Gastrocnemius medialis (tissue), 4 donors: ENCODE measurements at places on chromosomes 2 and 18. TPM values are rescaled to one million over a fixed set of nuclear protein-coding genes. Genes with fewer than 3 reads are reported as not detected.
A peak's percentile ranks its signal among the peaks of the same experiment; 100 is the strongest.

- no peak overlapping the region for H3K27ac ChIP-seq
- no peak for DNase-seq
- no peaks in the 10 kb centered on the region for H3K36me3 ChIP-seq
- H3K4me3 ChIP-seq, result no peak overlapping the region
- no peaks in the 10 kb centered on the region for H3K27me3 ChIP-seq
These were observed 179.5 kb downstream of the EN1 start for GRCh38 chr2:118667964-118668363.

DNA sequence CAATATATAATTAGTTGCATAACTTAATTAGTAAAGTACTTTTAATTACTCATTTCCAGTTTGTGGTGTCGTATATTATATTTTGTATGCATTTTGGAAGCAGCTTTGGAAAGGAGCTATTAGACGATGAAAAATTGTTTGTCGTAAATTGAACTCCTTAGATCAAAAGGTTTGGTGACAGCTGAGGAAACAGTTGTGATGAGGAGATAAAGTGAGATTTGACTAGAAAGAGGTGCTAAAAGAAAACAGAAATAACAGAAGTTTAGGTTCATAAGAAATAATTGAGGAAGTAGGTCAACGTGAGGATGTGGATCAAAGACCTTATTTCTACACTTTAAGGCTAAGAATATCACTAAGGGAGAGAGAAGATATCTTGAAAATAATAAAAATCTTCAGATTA is 141.9 kb upstream of the NETO1 start:
- H3K36me3 ChIP-seq, result no peaks in the 10 kb centered on the region
- H3K4me3 ChIP-seq, result no peak overlapping the region
- H3K27me3 ChIP-seq, result no peaks in the 10 kb centered on the region
- no peak for DNase-seq

Gene RABL2A
- 4.2 TPM for total RNA-seq

DNA sequence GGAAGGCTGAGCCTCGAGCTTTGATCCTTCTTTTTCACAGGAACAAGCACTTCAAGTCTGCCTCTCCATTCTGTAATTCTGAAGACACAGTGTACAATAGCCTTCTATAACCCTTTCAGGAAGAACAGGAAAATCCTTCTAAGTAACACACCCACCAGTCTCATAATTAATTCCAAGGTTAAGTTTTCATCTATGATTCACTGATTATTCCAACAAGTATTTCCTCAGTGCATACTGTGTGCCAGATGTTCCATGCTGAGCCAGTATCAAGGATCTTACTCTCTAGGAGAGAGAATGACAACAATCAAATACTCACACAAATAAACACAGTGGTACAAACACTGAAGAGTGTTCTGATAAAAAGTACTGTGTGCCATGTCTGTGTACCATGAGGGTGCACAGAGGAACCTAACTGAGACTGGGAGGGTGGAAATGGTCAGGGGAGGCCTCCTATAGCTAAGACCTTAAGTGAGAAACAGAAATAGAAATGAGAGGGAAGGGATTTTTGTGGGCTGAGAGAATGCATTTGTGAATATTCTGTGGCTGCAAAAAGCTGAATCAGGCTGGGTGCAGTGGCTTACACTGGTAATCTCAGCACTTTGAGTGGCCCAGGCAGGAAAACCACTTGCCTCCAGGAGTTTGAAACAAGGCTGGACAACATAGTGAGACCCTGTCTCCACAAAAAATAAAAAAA is 7.3 kb upstream of the MTLN start:
- no peaks in the 10 kb centered on the region for H3K27me3 ChIP-seq
- no peak for DNase-seq
- H3K27ac ChIP-seq, result no peak overlapping the region
- H3K4me3 ChIP-seq, result no peak overlapping the region
- H3K36me3 ChIP-seq, result no peaks in the 10 kb centered on the region
- H3K4me1 ChIP-seq, result peaks cover 31% of the 10 kb centered on the region

Gene ME2
- 25.3 TPM for total RNA-seq

DNA sequence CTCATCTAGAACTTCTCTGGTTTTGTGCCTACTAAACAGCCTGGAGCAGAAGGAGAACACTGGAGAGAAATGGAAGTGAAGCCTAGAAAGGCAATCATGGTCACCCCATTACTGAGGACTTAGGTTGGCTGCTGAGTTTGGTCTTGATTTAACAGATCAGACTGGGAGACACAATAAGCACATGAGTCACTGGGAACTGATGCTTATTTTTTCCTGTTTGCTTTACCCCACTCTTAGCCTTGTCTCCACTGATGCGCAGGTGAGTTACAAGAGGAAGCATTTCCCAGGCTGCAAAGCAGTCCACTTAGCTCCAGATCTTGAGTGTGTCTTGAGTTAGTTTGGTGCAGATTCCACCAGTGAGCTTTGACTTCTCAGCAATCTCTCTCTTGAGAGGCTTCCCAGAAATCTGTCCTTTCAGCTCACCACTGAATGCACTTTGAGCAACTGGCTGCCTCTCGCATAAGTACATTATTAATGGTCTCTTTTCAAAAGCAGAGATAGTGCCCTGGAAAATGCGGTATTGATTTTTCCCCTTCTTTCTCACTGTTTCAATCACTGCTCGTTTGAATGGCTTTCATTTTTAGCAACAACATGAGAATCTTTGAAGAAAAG is 390.2 kb upstream of the SETBP1 start:
- no peaks in the 10 kb centered on the region for H3K4me1 ChIP-seq
- H3K36me3 ChIP-seq, result no peaks in the 10 kb centered on the region
- DNase-seq, result no peak

DNA sequence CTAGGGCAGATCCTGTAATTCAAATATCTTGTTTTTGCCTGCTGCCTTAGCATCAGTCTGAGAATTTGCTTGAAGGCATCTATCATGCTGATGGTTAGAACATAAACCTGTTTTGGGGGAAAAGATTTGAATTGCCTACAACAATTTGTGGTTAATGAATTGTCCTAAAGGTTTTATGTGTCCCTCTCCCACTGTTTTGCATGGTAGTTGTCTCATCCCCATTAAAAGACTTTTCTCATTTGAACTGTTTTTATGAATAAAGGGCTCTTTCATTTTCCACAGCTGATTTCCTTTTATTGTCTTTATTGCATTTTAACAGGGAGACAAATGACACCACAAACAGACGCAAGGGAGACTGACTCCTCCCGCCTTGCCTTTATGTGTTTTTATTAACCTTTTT is 275.6 kb downstream of the PIK3C3 start:
- H3K27ac ChIP-seq, result no peak overlapping the region
- no peak overlapping the region for H3K4me3 ChIP-seq
- H3K36me3 ChIP-seq, result no peaks in the 10 kb centered on the region
- no peak for DNase-seq
- no peaks in the 10 kb centered on the region for H3K27me3 ChIP-seq

DNA sequence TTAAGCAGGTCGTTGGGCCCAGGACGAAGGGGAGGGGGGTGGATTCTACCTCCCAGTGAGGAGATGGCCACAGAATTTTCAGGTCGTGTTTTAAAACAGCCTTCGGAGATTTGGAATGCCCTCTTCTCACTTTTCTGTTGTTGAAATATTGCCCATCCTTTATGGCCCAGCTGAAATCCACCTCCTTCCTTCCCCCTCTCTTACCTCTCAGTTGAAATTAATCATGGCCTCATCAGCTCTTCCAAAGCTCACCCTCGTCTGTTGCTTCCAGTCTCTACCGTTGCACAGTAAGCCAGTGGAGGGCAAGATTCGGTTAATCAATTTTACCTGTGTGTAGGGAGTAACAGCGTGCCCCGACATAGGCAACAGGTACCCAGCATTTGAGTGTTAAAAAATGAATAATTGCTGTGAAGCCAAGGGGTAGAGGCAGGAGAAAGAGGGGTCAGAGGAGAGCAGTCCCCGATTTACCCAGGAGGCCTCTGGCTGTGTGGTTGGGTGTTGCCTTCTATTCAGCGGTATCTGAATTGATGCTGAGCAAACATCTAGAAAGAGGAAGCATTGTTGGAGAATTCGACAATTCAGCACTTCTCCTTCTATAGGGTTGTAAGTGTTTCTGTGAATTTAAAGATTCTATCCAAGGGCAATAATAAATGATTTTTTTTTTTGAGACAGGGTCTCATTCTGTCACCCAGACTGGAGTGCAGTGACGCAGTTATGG is 8.6 kb upstream of the PDIA6 start:
- H3K27ac ChIP-seq, result no peak overlapping the region
- H3K4me3 ChIP-seq, result no peak overlapping the region
- DNase-seq, result no peak
- H3K27me3 ChIP-seq, result no peaks in the 10 kb centered on the region
- no peaks in the 10 kb centered on the region for H3K4me1 ChIP-seq
- H3K36me3 ChIP-seq, result no peaks in the 10 kb centered on the region

- no peak overlapping the region for H3K4me3 ChIP-seq
- H3K27me3 ChIP-seq, result no peaks in the 10 kb centered on the region
- no peak overlapping the region for H3K27ac ChIP-seq
- no peaks in the 10 kb centered on the region for H3K4me1 ChIP-seq
These were observed 39.6 kb upstream of the PDK1 start for GRCh38 chr2:172516299-172516698.

- H3K36me3 ChIP-seq, result no peaks in the 10 kb centered on the region
- peak overlapping the region; percentile 7 for H3K27ac ChIP-seq
- H3K27me3 ChIP-seq, result no peaks in the 10 kb centered on the region
- DNase-seq, result no peak
- H3K4me3 ChIP-seq, result no peak overlapping the region
These were observed 62.3 kb downstream of the ADCY3 start for GRCh38 chr2:24857746-24858145.

- DNase-seq, result no peak
- no peaks in the 10 kb centered on the region for H3K36me3 ChIP-seq
- no peaks in the 10 kb centered on the region for H3K27me3 ChIP-seq
- H3K27ac ChIP-seq, result no peak overlapping the region
These were observed 39.1 kb downstream of the MRPL35 start for GRCh38 chr2:86238354-86238753.

Gene ABHD1
- total RNA-seq, result 1.2 TPM

DNA sequence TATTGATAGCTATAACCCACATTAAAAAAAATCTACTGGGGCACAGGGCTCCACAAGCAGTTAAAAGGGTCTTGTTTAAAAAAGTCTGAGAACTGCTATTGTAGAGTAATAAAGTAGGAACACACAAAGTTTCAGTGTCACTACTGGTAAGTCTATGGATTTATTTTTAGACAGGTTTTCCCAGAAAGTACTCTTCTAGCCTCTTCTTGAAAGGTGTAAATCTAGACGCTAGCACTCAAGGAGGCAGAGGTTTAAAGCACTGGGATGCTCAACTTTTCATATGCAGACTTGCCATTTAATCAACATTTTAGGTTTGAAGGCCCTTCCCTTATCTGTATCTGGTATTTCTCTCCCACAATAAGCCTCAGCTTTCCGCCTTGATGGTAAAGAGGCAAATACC is 33.4 kb downstream of the FBXO11 start:
- no peak overlapping the region for H3K4me3 ChIP-seq
- no peaks in the 10 kb centered on the region for H3K27me3 ChIP-seq
- H3K4me1 ChIP-seq, result peaks cover 23% of the 10 kb centered on the region
- no peaks in the 10 kb centered on the region for H3K36me3 ChIP-seq

Gene CD8A
- total RNA-seq, result not detected

GRCh38 chr2:150484006-150484405 is 3.5 kb downstream of the RND3 start:
- H3K36me3 ChIP-seq, result no peaks in the 10 kb centered on the region
- DNase-seq, result no peak
- H3K4me3 ChIP-seq, result no peak overlapping the region
- no peak overlapping the region for H3K27ac ChIP-seq

GRCh38 chr2:154537843-154538450 is 160.5 kb upstream of the KCNJ3 start:
- H3K36me3 ChIP-seq, result no peaks in the 10 kb centered on the region
- DNase-seq, result no peak
- H3K27ac ChIP-seq, result no peak overlapping the region
- no peaks in the 10 kb centered on the region for H3K27me3 ChIP-seq
- no peak overlapping the region for H3K4me3 ChIP-seq
- H3K4me1 ChIP-seq, result no peaks in the 10 kb centered on the region

Gene CTLA4
- total RNA-seq, result not detected

Gene AKAIN1
- total RNA-seq, result not detected

DNA sequence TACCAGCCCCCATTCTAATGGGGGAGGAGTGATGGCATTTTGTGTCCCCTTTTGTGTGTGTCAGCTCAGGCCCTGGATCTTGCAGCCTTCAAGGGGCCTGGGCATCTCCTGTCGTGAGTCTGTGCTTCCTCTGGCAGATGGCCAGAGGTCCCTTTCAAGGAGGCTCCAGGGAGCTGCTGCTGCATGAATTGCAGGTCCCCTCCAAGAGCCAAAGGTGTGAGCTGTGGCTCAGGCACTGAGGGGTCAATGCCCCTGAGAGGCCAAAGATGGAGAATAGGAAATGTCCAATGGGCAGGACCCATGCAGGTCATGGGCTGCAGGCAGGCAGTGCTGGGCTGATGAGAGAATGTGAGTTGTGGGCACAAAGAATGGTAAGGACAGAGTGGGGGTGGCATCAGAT is 10.4 kb downstream of the MAB21L4 start:
- H3K27me3 ChIP-seq, result no peaks in the 10 kb centered on the region
- DNase-seq, result peak; percentile 4
- H3K4me1 ChIP-seq, result no peaks in the 10 kb centered on the region
- H3K27ac ChIP-seq, result no peak overlapping the region
- H3K4me3 ChIP-seq, result no peak overlapping the region

Gene TMEM198
- total RNA-seq, result 1.8 TPM

- peak within 1 kb of the TSS; percentile 81 for H3K4me3 ChIP-seq
- peaks cover 46% of the 10 kb centered on the region for H3K4me1 ChIP-seq
- H3K27me3 ChIP-seq, result no peaks in the 10 kb centered on the region
- peak within 1 kb of the TSS; percentile 93 for H3K27ac ChIP-seq
- no peaks in the 10 kb centered on the region for H3K36me3 ChIP-seq
- peak; percentile 80 for DNase-seq
These were observed at the start of gene SMAD2 for GRCh38 chr18:47930199-47930930. Gene SMAD2, minus strand, starts transcription at chr18:47930659. Its CDS starts 33,903 bp downstream, at chr18:47896756.

DNA sequence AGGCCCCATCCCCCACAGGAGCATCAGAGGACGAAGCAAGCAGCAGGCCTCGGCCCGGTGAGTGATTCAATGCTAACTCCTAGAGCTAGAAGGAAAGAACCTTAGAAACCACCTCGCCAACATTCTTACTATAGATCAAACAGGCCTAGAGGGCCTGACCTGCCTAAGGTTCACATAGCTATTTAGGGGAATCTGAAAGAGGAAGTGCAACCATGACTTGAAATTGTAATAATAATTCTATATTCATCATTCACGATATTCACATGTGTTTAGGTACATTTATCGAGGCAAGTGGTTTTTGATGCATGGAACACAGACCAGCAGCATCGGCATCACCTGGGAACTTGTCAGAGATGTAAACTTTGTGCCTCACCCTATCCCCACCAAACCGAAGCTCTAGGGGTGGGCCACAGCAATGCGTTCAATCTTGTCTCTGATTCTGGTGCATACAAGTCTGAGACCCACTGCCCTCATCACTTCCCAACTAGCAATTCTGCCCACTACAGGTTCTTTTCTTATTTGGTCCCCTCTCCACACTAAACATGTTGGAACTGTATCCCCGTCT is 78.0 kb upstream of the DNMT3A start:
- no peaks in the 10 kb centered on the region for H3K36me3 ChIP-seq
- H3K4me1 ChIP-seq, result no peaks in the 10 kb centered on the region
- no peaks in the 10 kb centered on the region for H3K27me3 ChIP-seq
- H3K27ac ChIP-seq, result no peak overlapping the region

DNA sequence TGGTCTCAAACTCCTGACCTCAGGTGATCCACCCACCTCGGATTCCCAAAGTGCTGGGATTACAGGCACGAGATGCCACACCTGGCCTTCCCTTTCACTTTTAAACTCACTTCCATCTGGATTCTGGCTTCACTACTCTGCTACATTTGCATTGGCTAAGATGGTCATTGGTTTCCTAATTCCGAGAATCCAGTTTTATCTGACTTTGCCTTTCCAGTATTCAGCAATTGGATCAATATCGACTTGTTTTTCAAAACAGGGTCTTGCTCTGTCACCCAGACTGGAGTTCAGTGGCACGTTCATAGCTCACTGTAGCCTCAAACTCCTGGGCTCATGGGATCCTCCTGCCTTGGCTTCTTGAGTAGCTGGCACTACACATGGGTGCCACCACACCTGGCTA is 4.7 kb upstream of the CD302 start:
- H3K27ac ChIP-seq, result no peak overlapping the region
- no peak overlapping the region for H3K4me3 ChIP-seq
- no peaks in the 10 kb centered on the region for H3K36me3 ChIP-seq
- DNase-seq, result no peak
